ENCODE measurements at places on chromosomes 5 and 9.

DNA sequence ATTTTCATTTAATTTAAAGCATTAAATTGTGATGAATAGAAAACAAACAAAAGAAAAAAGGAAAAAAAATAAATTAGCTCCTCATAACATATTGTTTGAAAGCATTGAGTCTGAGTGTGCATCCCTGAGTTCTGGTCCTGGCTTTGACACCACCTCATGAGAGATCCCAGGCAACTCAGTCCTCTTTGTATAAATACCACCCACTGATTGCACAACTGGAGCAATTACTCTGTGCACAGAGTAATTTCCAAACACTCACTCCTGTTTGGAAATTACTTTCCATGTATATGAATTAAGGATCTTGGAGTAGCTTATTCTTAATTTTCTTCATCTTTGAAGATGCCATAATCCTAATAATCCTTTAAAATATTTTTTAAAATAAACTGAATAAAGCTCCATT is 59.4 kb upstream of the C5orf46 start:
- DNase-seq: no peak

DNA sequence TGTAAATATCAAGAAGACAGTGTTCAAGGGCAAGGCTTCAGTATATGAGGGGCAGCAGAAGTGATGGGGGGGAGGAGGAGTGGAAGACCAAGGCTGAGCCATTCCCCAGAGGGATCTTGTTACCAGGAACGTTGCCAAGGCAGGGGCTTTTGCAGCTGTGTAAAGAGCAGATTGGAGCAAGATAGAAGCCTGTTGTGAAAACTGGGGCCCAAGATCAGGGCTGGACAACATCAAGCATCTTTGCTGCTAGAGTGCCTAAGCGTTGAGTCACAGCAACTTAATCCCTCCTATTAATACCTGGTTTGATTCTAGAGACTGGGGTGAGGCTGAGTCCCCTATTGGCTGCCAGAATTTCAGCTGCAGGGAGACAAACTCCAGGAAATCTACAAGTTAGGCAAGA is 18.4 kb upstream of the ERCC6L2 start:
- DNase-seq: no peak

DNA sequence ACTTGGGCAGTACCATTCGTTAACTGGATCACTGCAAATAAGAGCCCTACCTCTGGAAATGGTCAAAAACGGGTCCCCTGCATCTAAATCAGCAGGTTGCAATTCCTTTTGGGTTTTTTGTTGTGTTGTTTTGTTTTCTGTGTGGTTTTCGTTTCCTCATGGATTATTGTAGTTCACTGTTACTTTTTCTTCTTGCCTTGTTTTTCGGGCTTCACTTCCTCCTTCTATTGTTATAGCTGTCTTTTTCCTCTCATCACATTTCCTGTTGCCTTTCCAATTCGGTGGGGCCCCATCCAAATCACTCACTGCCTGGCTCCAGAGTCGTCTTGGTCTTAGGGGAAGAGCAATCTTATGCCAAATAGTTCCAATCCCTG is 8.7 kb upstream of the SSBP2 start:
- DNase-seq: no peak

DNA sequence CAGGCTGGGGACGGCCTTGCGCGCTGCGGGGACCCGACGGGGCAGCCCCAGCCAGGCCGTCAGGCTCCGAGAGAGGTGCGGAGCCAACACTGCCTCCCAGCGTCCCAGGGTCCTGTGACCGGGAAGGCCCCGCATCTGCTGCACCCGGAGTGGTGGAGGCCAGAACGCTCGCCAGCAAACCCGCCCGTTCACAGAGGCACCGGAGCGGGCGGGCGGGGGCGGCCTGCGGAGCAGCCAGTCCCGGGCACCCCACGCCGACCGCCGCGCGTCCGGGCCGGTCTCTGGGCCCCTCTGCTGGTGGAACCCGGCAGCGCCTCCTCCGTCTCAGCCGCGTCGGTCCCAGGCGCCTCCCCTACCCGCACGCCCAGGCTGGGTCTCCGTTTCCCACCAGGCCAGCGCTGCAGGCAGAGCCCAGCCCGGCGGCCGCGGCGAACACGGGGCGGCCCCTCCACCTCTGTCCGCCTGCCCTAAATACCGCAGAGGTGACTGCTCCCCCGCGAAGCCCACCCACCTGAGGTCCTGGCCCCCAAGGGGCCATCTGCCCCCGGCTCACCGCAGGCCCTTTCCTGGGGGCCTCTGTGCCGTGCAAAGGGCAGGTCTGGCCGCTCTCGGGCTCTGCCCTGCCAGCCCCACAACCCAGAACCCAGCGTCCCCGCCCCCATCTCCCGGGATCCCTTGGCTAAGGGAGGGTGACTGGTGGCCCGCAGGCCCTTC is 15.9 kb downstream of the EXD3 start:
- peak; percentile 69 for DNase-seq

- DNase-seq: no peak
Observed at GRCh38 chr9:4812858-4813257, 20.1 kb downstream of the RCL1 start.

DNA sequence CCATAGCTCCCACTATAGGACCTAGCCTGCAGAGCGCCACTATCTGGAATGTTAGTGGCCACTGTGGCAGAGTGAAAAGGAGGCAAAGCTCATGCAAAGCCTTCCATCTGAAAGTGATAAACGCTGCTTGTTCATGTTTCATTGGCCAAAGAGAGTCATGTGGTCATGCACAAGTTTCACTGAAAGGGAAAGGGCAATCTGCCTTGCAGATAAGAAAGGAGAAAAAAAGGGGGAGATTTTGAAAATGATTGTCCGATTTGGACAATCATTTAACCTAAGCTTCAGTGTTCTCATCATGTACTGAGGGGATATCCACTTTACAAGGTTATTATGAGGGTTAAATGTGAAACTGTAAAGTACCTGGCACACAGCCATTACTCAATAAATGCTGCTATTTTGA is 9.0 kb upstream of the MOB3B start:
- no peak for DNase-seq

GRCh38 chr5:93569300-93570160 is 11.5 kb downstream of the NR2F1-AS1 start:
- no peak for DNase-seq

DNA sequence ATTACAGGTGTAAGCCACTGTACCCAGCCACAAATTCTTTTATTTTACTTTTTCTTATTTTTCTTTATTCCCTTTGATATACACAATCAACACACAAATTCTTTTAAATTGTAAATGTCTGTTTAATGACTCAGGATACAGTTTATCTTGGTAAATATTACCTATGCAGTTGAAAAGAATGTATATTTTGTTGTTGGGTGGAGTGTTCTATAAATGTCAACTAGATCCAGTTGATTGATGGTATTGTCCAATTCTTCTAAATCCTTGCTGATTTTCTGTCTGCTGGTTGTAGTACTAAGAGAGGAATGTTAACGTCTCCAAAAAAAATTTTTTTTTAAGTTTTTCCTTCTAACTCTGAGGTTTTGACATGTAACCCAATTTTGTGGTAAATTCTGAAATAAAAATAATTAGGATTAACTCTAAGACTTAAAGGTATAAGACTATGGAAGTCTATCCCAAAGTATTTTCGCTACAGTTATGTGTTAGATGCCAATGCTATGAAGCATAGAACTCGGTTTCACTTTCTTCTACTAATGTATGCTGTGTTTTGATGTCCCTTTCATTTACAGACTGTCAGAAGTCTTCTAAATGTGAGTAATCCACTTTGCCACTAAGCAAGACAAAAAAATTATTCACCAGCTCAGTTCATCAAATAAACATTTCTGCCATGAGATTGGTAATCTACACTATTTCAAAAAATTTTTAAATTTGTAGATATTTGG is 720.2 kb upstream of the C9orf72 start:
- DNase-seq: no peak

- no peak for DNase-seq
Observed at GRCh38 chr9:102072059-102072764, 333.8 kb upstream of the GRIN3A start.

DNA sequence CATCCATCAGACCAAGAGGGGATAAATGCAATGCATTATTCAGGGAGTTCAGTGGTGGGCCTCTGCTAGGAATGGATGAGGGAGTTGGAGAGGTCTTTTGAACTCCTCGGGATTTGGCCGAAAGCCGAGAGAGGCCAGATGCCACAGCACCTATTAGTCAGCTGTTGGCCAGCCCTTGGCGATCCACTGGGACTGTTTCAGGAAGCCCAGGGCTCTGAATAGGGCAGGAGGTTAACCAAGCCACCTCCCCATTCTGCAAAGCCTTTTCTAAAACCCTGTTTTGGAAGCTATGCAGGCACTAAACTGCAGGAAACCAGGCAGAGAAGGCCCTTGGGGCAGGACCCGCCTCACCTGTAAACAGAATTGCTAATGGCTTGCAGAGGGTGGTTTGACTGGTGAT is 37.8 kb downstream of the ASTN2 start:
- DNase-seq: no peak

DNA sequence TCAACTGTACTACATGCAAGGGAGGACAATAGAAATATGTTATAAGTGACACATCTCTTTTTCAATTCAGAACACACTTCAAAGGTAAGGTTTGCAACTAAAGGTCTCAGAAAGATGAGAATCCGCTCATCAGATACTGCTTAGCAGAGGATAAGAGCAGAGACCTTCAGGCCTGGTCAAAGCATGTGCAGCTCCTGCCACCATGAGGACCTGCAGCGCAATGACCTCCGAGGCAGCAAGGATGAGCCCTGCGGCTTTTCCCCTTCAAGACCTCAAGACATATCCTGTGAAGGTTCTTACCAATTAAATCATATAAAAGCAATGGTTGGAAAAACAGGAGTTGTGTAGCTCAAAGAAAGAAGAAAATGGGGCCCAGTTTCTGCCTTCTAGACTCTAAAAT is 135.8 kb downstream of the TRIM36 start:
- DNase-seq: no peak

GRCh38 chr9:82597241-82598203 is 465.4 kb downstream of the RASEF start:
- no peak for DNase-seq

DNA sequence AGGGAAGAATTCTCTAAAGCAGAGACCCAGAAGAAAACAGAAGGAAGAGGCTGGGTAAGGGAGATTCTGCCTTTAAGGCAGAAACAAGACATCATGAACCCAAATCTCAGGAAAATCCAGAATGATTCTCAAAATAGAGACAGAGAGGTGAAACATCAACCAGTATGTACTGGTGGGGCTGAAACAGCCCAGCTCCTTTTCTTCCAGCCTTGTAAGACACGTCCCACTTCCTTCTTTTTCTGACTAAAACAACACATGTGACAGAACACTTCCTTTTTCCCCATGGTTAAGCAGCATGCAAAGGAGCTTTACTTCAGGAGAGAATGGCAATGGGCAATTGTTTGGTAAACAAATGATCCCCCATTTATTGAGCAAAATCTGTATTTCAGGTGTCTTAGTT is 230.8 kb upstream of the NR4A3 start:
- DNase-seq: peak; percentile 13

DNA sequence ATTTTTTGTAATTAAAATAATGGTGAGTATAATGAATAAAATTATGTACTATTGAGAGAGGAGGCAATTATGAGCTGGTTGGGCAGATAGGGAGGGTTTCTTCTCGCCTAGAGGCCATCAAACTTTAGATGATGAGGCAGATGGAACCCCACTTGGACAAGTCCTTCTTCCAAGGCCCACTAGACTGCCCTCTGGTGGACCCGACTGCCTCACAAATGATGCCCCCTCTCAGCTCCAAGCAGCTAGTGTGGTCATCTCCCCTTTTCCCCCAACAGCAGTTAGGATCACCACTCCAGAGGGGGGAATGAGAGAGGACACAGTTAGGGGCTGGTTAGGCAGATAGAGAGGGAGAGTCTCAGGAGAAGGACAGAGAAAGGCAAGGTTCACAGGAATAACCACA is 348.0 kb upstream of the CDH18 start:
- DNase-seq: no peak

GRCh38 chr9:132218208-132218607 is 56.4 kb downstream of the NTNG2 start:
- no peak for DNase-seq

GRCh38 chr5:14901462-14902051 is 30.0 kb upstream of the ANKH start:
- DNase-seq: no peak

DNA sequence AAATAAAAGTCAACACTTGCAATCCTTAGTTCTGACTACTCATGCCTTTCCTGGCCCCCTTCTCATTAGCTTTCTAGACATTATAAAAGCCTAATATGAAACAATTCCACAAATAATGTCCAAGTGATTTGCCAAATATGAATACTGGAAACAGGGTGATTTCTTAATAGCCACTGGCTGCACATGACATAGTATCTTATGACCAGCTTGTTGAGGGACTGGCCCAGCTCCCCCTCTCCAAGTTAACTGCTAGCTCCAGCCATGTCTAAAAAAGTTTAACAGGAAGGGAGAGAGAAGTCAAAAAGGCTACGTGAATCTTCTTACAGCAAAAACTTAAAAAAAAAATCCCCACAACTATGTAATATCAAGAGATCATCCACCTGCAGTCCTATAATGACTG is 1.5 kb downstream of the CERT1 start:
- no peak for DNase-seq

GRCh38 chr5:180872419-180872818 is 11.3 kb upstream of the ZFP62 start:
- no peak for DNase-seq

DNA sequence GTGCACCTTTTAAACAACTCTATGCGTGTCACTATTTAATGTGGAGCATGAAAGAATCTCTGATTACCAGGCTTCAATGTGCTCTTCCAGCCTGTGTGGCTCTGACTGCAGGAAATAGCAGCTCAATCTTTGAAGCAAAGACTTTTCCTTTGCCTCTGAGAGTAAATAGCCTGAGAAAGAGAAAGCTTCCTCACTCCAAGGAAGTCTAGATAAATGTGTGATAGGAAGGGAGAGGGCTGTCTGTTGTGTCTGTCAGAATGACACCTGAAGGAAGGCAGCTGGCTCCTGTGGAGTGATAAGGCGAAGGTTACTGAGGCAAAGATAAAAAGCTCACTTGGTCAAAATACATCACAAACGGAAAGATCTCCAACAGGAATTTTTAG is 205.3 kb upstream of the HAPLN1 start:
- DNase-seq: no peak

DNA sequence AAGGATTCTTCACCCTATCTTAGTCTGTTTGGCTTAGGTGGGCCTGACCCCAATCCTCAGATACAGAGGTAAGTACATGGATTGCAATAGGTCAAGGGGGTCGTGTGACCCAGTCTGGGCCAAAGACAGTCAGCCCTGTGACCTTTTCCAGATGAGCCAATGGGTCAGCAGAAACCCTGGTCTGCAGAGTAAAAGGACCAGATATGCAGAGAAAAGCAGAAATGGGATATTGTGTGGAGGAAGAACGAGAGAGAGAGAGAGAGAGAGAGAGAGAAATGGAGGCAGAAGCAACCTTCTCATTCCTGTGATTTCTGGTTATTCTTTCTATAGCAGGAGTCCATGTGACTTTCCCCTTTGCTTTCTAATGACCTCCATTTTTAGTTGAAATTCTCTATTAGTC is 40.4 kb upstream of the CRB2 start:
- DNase-seq: no peak

- DNase-seq: no peak
Observed at GRCh38 chr5:172544371-172545095, 90.2 kb upstream of the SH3PXD2B start.

DNA sequence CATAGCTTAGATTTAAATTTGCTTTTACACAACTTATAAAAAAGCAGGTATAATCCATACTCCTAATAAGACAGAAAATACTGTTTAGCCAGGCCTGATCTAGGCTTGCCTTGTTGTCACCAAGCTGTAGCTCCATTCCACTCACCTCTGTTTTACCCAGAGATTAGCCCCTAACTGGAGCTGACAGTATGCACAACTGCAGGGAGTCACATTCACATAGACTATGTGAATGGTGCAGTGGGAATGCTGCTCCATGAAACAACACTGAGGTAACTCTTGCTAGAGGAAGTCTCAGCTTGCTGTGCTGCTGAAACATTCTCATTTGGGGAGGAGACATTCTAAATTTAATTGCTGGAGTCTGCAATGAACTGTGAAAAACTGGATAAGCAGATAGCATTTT is 209.1 kb downstream of the TMEM232 start:
- no peak for DNase-seq
